ENCODE measurements at places on chromosomes 6 and 20.

GRCh38 chr6:130796313-130796905, 30.8 kb upstream of the SMLR1 start:
- no peak overlapping the region for H3K27ac ChIP-seq
- DNase-seq, result peak; percentile 69
- H3K36me3 ChIP-seq, result no peaks in the 10 kb centered on the region
- H3K27me3 ChIP-seq, result no peaks in the 10 kb centered on the region
- no peak overlapping the region for H3K4me3 ChIP-seq
- no peaks in the 10 kb centered on the region for H3K4me1 ChIP-seq

- no peak overlapping the region for H3K27ac ChIP-seq
- H3K4me1 ChIP-seq, result no peaks in the 10 kb centered on the region
- DNase-seq, result no peak
- no peaks in the 10 kb centered on the region for H3K27me3 ChIP-seq
These were observed 345.4 kb downstream of the CD109 start for GRCh38 chr6:74041420-74041819.

DNA sequence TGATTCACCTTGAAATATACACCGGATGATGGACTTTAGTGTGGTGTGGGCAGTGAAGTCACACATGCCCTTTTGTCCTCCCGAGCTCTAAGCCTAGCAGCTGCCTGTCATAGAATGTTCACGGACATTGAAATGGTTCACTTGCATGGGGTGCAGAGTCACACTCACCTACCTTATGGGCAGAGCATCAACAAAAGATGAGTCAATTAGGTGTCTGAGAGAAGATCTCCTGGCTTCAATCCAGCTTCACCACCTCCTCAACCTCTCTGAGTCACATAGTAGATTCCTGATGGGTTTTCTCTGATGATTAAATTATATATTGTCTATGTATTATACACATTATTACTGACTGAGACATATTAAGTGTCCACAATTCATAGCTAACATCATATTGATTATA, 48.1 kb upstream of the HLA-E start:
- H3K4me1 ChIP-seq, result no peaks in the 10 kb centered on the region
- no peak for DNase-seq
- no peaks in the 10 kb centered on the region for H3K36me3 ChIP-seq
- no peak overlapping the region for H3K4me3 ChIP-seq
- H3K27ac ChIP-seq, result no peak overlapping the region

DNA sequence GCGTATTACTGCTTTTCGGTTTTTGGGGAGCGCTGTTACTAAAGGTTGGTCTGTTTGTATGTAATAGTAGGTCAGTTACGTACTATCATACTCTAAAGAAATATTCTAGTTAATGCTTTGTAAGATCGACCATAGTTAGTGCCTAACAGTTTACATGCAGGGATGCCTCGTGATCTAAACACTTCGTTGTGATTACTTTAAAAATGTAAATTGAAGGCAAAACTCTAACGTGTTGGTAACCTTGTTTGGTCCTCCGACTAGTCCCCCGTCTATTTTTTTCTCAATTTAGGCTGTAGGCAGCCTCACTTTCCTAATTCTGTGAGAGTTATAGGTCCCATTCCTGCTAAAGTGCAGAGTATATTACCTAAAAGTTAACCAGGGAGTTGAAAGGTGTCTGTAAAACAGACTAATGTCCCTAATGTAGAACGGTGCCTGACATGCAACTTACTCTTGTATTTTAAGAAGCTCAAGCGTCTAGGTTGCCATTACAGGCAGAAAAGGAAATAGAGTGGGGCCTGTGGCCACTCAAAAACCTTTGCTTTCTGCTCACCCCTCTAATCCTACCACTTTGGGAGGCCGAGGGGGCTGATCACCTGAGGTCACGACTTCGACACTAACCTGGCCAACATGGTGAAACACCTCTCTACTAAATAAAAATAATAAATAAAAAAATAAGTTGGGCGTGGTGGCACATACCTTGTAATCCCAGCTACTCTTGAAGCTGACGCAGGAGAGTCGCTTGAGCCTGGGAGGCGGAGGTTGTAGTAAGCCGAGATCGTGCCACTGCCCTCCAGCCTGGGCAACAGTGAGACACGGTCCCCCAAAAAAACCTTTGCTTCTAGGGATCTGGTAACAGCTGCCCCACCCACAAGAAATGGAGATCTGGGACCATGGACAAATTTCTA, 37.8 kb downstream of the HFE start:
- no peaks in the 10 kb centered on the region for H3K4me1 ChIP-seq

DNA sequence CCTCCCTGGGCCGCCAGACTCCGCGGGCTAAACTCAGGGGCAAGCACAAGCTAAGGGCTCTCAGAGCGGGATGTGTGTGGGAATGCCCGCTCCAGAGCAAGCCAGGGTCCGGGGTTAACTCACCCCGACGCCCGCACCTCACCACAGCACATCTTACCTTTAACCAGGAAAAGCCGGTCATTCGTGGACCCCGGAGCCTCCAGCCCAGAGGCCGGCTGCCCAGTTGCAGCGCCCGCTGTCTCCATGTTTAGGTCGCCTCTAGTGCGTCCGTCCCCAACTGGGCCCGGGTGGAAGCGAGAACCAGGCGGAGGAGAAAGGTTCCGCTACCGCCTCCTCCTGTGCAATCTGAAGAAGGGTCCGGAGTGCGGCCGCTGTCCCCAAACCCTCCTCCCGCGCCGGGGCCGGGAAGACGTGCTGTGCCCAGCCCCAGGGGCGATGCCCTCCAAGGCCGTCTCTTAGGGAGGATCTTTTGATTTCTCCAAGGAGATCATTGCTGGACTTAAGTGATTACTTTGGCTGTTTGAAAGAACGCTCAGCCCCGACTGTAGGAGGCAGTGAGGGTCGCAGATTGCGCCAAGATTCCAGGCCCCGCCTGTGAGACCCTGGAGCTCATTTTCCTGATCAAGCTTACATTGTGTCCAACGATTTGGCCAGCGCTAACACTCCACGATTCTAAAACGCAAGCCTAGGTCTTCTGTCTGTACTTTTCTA, at the start of gene TMEM242:
Gene TMEM242, minus strand, starts transcription at position 265 of the 711 bp plus-strand sequence. Its CDS starts 20 bp downstream, at position 245.
- peak within 1 kb of the TSS; percentile 96 for H3K4me3 ChIP-seq
- H3K27ac ChIP-seq, result peak within 1 kb of the TSS; percentile 96
- no peaks in the 10 kb centered on the region for H3K36me3 ChIP-seq
- no peaks in the 10 kb centered on the region for H3K4me1 ChIP-seq
- H3K27me3 ChIP-seq, result no peaks in the 10 kb centered on the region

DNA sequence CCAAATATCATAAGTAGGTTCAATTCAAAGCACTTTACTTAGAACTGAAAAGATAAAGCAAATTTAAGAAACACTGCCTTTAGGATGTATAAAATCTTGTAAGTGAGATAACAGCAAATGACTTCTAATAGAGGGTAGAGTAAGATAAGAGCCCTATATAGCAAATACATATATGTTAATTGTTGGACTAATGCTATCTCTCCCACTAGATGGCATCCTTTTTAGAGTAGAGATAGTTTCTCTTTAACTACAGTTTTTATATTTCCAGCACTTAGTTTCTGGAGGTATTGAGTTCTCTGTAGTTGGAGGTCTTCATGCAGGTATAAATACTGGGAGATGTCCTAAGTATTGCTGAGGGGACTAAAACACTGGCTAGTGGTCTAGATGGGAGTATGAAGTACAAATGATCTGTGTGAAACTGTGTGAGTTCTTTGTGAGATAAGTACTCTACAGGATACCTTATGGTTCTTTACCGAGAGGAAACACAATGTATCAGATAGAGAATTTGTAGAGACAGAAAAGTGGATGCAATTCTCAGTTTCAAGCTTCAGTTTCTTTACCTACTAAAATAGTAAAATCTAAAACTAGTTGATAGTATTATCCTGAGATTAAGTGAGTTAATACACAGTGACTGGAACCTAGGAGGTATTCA, 399.3 kb downstream of the KHDRBS2 start:
- no peaks in the 10 kb centered on the region for H3K4me1 ChIP-seq
- H3K4me3 ChIP-seq, result no peak overlapping the region
- no peaks in the 10 kb centered on the region for H3K36me3 ChIP-seq

DNA sequence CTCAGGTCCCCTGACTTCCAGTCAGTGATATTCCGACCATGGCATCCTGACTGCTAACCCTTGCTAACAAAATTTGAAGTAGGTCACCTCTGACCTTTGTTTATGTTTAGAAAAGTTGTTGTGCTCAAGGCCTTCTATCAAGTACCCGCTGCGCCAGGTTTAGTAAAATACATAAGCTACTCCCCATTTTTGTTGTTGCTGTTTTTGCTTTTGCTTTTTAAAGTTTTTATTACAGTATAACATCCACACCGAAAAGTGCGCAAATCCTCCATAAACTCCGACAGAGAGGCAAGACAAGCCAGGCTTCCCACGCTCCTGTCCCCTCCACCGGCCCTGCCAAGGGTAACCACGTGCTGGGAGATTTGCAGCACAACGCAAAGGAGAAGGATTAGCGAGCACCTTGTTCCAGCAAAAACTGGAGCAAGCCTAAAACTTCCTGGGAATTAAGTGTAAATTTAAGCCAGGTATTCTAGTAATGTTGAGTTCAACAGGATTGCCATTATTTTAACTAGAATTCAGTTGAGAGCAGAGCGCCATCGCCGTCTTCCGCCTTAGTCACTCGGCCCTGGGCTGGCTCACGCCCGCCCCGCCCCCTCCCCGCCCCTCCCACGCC, 17.8 kb upstream of the HMGN4 start:
- H3K27me3 ChIP-seq, result no peaks in the 10 kb centered on the region
- no peak for DNase-seq
- H3K4me3 ChIP-seq, result no peak overlapping the region
- no peaks in the 10 kb centered on the region for H3K4me1 ChIP-seq

DNA sequence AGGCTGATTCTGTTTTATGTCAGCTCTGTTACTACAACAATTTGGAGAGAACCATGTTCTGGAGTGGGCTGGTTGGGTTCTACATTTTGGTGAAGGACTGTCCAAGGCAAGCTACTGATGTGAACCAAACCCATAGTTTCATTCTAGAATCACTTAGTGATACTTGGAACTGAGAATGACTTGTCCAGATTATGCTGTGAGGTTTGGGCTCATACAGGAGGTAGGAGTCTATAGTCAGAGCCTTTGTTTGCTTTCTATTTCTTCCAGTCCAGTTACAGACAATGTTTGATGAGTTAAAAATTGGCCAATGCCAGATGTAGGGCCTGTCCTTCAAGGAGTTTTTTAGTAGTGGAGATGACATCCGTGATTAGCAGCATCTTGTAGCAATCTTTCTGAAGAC, 97.9 kb downstream of the LRRC1 start:
- H3K27me3 ChIP-seq, result no peaks in the 10 kb centered on the region
- H3K36me3 ChIP-seq, result no peaks in the 10 kb centered on the region
- no peaks in the 10 kb centered on the region for H3K4me1 ChIP-seq
- no peak for DNase-seq
- no peak overlapping the region for H3K27ac ChIP-seq
- H3K4me3 ChIP-seq, result no peak overlapping the region

DNA sequence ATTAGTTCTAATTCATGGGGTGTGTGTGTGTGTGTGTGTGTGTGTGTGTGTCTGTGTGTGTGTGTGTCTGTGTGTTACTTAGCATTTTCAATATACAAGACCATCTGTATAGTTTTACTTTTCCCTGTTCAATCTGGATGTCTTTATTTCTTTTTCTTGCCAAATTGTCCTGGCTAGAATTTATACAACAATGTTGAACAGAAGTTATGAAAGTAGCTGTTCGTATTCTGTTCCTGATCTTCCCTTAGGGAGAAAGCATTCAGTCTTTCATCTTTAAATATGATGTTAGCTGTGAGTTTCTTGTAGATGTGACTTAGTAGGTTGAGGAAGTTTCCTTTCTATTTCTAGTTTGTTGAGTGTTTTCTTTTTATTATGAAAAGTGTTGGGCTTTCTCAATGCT, 334.7 kb upstream of the RNF24 start:
- no peak overlapping the region for H3K27ac ChIP-seq
- no peak for DNase-seq
- no peaks in the 10 kb centered on the region for H3K4me1 ChIP-seq
- no peak overlapping the region for H3K4me3 ChIP-seq

- no peak overlapping the region for H3K4me3 ChIP-seq
- H3K36me3 ChIP-seq, result no peaks in the 10 kb centered on the region
- DNase-seq, result peak; percentile 55
- no peak overlapping the region for H3K27ac ChIP-seq
- no peaks in the 10 kb centered on the region for H3K4me1 ChIP-seq
These were observed 215.2 kb downstream of the TAF4 start for GRCh38 chr20:61850457-61850856.

DNA sequence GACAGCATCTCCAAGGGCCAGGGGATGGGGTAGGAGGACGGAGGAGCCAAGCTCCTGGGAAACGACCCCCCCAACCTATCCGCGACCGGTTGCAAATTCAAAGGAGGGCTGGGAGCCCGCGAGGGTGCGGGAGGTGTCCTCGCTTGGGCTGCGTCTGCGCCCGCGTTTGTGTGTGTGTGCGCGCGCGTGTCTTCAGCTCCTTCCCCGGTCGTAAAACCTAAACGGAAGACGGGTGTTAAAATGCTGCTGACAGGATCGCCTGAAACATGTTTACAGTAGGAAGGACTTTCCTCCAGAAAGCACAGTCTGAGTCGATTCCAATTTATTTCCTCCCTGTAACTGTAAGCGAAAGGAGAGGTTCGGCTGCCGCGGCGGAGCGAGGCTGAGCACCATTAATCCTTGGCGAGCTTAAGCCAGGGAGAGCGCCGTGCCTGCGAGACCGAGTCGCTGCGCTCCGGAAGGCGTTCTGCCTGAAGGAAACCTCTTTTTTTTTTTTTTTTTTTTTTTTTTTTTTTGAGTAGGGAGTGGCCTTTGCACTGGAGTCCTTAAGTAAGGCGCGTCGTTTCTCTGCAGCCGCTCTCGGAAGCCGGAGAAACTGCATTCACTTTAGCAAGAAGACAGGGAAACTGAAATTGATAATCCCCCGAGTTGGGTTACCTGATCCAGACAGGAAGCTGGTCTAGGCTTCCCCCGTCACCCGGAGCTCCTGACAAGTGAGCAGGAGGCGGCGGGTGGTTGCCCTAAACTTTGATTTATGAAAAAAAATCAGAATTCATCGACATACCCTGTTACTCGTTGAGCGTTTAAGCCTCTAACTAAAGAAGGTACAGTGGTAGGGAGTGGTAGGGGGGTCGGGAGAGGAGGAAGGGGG, 4.8 kb upstream of the SOX4 start:
- peak overlapping the region; percentile 79 for H3K27ac ChIP-seq
- no peaks in the 10 kb centered on the region for H3K27me3 ChIP-seq
- no peaks in the 10 kb centered on the region for H3K4me1 ChIP-seq
- DNase-seq, result peak; percentile 86
- no peaks in the 10 kb centered on the region for H3K36me3 ChIP-seq

DNA sequence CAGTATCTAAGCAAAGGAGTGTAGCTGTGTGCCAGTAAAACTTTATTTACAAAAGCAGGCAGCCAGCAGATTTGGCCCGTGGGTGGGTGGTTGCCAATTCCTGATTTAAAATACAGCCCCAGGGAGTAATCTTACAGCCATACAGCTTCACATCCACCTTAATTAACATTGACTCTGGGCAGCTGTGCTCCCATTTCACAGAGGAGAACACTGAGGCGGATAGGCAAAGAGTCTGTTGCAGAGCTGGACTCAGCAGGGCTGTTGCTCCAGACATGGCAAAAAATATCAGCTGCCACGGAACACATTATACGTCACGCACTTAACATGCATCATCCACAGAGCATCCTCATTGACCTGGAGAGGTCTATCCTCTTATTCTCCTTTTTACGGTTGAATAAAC, 289.9 kb downstream of the DHX35 start:
- peaks cover 2% of the 10 kb centered on the region for H3K27me3 ChIP-seq
- no peaks in the 10 kb centered on the region for H3K4me1 ChIP-seq
- no peak overlapping the region for H3K4me3 ChIP-seq
- H3K27ac ChIP-seq, result no peak overlapping the region
- H3K36me3 ChIP-seq, result no peaks in the 10 kb centered on the region
- DNase-seq, result no peak

GRCh38 chr6:52725535-52726192, 37.6 kb downstream of the GSTA2 start:
- H3K27ac ChIP-seq, result no peak overlapping the region
- H3K36me3 ChIP-seq, result no peaks in the 10 kb centered on the region
- no peaks in the 10 kb centered on the region for H3K27me3 ChIP-seq
- DNase-seq, result no peak
- no peak overlapping the region for H3K4me3 ChIP-seq

All from lung (tissue), 17 donors.